ENCODE measurements at places on chromosomes 5 and 9.

DNA sequence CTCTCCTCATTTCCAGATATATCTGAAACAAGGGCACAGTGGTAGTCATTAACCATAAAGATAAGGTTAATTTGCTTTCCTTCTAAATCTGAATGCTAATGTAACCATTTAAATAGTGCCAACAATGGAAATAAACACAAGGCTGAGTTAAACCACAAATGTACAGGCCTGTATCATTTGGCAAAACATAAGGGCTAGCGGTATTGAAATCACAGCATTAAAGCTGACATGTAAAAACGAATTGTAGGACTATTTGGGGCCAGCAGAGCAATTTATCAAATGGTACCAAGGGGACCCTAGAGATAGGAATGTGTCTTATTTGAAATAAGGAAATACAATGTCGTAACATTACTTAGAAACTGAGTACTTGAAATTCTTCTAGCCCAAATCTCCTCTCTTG is 247.5 kb upstream of the RPS23 start:
- DNase-seq: no peak

GRCh38 chr9:125551781-125552180 is 155.2 kb downstream of the MAPKAP1 start:
- no peak for DNase-seq

DNA sequence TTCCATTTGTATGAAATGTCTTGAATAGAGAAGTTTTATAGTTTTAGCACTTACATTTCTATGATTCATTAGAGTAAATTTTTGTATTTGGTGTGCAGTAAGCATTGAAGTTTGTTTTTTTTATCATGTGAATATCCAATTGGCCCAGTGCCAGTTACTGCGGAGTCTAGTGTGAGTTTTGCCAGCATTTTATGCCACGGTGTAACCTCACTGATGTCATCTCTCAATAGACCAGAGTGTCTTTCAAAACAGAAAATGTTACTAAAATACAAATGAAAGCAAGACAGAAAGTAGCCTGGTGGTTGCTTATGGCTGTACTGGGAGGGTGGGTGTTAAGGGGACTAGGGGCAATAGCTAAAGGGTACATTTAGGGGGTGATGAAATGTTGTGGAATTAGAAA is 62.8 kb downstream of the IPPK start:
- DNase-seq: no peak

- no peak for DNase-seq
Measured at GRCh38 chr5:3845230-3845629, 249.6 kb downstream of the IRX1 start.

DNA sequence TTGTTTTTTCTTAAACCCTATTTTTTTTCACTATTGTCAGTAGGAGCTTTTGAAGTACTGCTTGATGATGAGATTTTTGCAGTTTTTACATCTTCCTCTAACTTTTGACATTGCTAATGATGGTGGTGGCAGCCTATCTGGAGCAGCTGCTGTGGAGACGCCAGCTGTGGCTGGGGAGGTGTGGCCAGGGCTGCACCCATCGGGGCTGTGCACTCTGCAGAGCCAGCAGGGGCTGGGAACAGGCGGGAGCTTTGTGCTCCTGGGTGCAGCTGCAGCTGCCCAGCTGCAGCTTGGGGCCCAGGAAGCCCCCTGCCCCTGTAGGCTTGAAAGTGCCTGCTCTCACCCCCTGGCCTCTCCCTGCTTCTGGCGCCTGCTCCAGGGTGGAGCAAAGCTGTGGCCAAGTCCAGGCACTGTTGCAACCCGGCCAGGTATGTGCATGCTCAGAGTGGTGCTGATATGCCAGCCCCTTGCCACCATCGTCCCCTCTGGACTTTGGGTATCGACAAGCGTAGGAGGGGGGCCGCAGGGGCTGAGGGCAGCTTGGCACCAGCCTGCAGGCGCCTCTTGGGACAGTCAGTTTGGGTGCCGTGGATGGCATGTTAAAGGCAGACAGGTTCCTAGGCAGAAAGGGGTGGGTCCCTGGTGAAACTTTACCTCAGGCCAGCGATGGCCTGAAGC is 39.2 kb downstream of the FER start:
- no peak for DNase-seq

GRCh38 chr9:87644659-87645058 is 81.3 kb upstream of the CTSL start:
- no peak for DNase-seq

DNA sequence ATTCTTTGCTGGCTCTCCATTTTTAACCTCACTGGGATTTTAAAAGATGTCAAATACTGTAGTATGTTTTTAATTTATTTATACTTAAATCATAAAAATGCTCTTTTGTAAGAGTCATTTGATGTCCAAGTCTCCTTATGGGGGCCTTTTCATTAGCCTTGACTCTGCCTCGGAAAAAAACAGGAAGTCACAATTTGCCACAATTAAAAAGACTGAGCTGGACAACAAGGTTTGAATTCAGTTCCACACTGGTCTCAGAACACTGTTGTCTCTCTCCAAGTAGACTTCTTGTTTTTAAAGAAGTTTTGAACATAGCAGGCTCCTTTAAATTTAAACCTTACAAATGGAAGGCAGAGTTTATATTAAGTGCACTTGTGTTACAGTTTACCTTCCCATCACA is 444.2 kb downstream of the ACTL7B start:
- DNase-seq: no peak

GRCh38 chr5:14028938-14029584 is 84.6 kb upstream of the DNAH5 start:
- no peak for DNase-seq

- DNase-seq: no peak
Measured at GRCh38 chr9:17272536-17272935, 137.7 kb downstream of the CNTLN start.

- DNase-seq: no peak
Measured at GRCh38 chr9:4756420-4756819, 15.4 kb upstream of the AK3 start.

- DNase-seq: no peak
Measured at GRCh38 chr9:134433101-134433500, 106.8 kb downstream of the RXRA start.

DNA sequence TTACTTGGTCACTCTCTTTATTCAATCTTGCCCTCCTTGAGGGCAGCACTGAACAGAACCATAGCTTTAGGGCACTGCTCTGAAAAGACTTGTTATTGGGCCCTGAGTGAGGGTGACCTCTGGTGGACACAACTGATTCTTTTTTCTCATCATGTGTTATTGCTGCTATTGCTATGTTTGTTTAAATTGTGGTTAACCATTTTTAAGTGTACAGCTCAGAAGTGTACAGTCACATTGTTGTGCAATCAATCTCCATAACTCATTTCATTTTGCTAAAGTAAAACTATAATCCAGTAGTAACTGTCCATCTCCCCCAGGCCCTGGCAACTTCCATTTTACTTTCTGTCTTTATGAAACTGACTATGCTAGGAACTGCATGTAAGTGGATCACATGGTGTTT is 351.1 kb upstream of the RIOK2 start:
- DNase-seq: no peak

DNA sequence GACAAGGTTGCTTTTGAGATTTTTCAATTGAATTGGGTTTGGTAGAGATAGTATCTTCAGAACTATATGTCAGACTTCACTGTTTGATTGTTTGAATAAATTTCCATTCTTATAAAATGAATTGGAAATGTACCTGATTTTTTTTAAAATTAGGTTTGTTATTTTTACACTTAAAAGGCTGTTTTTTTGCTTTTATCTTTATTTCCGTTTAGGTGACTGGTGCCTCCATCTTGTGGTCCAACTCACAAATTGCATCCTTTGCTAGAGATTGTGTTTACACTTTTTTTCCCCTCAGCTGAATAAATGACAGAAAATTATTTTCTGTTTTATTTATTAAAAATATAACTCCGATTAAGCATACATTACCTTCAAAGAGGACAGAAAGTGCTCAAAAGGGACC is 15.6 kb downstream of the NDUFAF2 start:
- no peak for DNase-seq

DNA sequence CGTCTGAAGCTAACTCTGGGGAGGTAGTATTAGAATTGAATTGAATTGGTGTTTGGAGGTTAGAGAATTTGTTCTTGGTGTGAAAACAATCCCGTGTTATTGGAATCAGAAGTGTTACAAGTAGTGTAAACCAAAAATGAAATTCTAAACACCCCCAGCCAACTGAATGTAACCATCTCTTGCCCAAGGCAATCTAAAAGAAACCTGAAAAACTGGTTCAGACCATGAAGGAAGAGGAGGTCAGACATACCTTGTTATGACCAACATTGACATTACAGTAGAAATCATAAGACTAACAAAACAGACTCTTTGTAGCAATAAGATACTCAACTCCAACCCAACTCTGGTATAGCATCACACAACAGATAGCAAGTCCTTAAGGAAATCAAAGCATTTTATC is 159.0 kb downstream of the TUSC1 start:
- DNase-seq: no peak

DNA sequence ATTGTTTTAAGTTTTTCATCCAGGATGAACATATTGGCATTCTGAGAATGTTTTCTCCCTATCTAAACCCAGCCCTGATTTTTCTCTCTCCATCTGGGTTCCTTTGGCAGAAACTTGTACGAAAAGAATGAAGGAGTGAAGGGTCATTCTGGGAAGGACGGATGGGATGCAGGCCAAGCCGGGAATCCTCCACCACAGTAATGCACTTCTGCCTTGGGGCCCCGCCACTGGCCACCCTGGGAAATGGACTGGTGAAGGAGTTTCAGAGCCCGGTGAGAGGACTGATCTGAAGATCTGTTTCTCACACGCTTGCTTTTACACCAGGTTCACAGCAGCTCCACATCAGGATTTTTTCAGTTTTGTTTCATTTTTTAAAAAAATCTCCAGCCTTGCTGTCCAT is 554.8 kb downstream of the BNC2 start:
- no peak for DNase-seq

- no peak for DNase-seq
Measured at GRCh38 chr5:40939753-40940152, 30.5 kb downstream of the C7 start.

DNA sequence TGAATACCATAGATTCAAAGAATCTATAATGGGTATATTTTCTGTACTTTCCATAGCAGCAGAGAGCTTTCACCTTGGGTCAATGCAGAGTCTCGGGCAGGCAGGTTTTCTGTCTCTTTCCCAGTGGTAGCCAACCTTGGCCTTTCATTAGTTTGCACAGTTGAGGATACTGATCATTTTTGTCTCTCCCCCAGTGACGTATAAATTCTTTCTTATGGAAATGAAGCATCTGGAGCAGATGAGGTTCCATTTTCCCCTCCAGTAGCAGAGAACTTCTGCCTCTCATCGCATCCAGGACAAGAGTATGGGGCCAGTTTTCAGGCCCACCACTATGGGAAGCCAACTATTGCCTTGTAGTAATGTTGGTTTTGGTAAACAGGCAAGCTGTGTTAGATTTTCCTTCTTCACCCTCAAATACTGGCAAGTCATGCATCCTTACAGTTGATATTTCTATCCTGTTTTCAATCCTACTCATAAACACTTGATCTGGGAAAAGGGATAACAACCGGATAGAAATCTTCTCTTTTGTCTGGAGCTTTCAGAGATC is 845.2 kb upstream of the CDH18 start:
- no peak for DNase-seq

DNA sequence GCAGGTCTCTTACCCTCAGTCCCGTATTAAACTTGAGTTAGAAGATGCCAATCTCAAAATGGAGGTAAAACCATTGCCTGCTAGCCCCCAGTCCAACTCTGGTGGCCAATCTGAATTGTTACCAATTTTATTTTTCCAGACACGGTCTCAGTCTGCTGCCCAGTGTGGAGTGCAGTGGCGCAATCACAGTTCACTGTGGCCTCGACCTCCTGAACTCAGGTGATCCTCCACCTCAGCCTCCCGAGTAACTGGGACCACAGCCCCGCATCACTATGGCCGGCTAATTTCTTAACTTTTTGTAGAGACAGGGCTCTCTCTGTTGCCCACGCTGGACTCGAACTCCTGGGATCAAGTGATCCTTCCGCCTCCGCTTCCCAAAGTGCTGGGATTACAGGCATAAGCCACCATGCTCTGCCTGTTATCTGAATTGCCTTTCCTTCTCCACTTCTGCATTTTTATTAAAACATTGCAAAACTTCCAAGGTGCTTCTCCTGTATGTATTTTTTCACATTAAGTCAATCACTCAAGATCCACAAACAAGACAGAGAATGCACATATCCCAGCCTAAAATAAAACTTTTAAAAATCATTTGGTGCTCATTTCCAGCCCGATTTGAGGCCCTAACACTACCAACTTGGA is 2.3 kb downstream of the FANCC start:
- DNase-seq: no peak

GRCh38 chr9:129283705-129284606 is 105.9 kb upstream of the IER5L start:
- no peak for DNase-seq

DNA sequence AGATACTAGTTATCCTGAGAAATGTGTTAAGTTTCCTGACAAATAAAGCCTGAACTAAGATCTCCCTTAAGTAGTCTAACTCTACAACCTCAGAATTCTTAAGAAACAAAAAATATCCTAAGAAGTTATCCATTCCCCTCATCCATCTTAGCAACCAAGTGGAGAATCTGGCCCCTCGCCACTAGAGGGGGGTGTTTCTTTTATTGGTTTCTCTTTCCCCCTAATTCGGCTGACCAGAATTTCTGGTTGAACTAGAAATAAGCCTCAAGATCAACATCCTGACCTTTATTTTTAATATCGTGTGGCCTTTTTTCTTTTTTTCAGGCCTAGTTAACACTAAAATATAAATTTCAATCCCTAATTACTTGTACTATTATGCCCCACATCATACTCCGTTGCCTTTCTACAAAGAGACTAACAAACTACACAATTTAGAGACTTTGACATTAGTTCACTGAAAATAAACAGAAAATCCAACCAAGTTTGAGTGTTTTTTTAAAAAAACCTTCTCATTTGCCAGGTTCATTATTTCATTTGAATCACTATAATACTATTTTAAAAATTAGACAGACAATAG is 14.3 kb upstream of the NR4A3 start:
- peak; percentile 34 for DNase-seq

DNA sequence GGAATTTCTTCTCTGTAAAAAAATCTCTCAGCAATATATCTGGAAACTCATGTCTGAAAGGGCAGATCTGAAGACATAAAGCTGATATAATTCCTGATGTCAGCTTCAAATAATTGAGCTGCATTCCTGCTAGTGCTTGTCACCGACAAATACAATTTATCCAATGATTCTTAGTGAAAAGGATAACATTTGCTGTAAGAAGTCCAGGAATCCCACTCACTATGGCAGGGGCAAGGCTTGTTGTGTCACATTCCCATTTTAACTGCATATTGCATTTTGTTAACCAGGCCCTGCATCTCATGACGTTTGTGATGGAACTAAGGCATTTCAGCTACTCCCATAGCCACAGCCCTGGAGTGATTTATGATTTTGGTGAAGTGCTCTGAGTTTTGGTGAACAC is 160.1 kb upstream of the DAB2 start:
- DNase-seq: no peak
